ENCODE measurements at places on chromosomes 2 and 18.

GRCh38 chr2:23377771-23378170 lies 7.2 kb upstream of the KLHL29 start:
- no peak overlapping the region for H3K4me3 ChIP-seq
- no peak for DNase-seq
- H3K27ac ChIP-seq, result no peak overlapping the region

GRCh38 chr2:27885234-27885633 lies 5.0 kb downstream of the RBKS start:
- H3K27me3 ChIP-seq, result no peaks in the 10 kb centered on the region
- peaks cover 23% of the 10 kb centered on the region for H3K4me1 ChIP-seq
- no peak for DNase-seq
- H3K4me3 ChIP-seq, result no peak overlapping the region
- no peak overlapping the region for H3K27ac ChIP-seq

DNA sequence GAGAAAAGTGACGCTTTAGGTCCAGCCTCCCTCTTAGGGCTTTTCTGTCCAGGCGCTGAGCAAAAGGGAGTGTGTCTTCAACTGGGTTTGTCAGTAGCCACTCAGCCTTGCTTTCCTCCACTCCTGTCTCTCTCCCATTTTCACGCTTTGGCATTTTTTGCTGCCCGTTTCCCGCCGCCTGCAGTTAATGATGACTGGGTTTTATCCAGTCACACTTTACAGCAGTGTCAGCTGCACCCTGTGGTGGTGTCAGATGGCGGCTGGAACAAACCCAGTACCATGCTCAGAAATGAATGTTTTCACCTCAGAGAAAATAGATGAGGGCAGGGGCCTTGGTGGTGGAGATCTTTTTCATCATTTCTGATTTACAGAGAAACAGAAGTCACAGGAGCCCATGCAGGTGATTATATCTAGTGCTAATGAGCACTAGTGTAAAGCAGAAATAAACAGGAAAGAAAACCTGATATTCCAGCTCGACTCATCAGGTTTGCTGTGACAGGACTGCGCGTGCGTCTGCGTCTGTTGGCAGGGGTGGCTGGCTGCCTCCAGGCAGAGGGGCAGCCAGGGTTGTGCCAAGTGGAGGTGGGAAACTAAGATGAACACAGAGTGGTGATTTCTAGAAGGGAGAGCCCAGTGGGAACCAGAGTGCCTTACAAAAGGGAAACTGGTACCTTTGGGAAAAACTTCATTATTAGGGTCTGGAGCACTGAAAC lies 139.9 kb downstream of the TANC1 start:
- no peaks in the 10 kb centered on the region for H3K4me1 ChIP-seq
- no peak overlapping the region for H3K4me3 ChIP-seq
- H3K36me3 ChIP-seq, result no peaks in the 10 kb centered on the region
- no peak for DNase-seq
- no peak overlapping the region for H3K27ac ChIP-seq

DNA sequence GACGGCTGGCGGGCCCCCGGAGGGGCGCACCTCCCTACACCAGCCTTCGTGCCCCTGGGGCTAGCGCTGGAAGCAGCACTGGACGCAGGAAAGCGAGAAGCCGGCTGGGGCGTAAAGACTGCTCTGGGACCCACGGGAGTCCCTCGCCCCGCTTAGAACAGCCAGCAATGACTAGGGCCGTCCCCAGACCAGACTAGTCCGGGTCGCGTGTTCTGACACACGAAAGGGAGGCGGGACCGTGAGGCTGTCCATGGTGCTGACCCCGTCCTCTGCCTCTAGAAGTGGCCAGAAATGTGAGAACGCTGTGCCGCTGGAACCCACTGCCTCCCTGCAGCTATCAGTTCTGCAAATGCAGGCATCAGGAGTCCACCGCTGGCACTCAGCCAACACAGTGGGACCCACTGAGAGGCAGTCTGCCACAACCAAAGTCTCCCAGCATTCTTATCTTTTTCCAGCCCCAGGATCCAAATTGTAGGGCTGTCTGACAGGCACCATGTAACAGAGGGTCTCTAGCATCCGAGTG lies at the start of gene UCN:
UCN (minus strand) TSS at position 87 of the 523 bp plus-strand sequence. CDS start 550 bp downstream, outside the sequence.
- DNase-seq, result peak; percentile 84
- peaks cover 38% of the 10 kb centered on the region for H3K27me3 ChIP-seq
- H3K4me3 ChIP-seq, result no peak within 1 kb of the TSS

DNA sequence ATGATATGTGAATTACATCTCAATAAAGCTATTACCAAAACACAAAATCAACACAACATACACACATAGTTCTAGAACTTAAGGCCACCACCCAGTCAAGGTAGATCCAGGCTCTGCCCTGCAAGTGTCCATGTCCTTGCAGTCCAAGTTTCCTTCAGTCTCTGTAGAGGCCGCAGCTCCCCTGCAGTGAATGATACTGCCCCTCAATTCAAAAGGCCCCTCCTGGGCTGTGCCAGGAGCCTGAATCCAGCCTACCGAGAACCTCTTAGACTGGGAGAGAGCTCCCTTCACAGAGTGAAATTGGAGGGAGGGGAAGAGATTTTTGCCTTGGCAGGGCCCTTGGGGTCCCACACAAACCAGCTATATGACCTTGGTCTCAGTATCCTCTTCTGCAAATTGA lies 42.5 kb upstream of the ATP6V1B1 start:
- no peak overlapping the region for H3K27ac ChIP-seq
- no peaks in the 10 kb centered on the region for H3K36me3 ChIP-seq
- peaks cover 99% of the 10 kb centered on the region for H3K27me3 ChIP-seq
- DNase-seq, result peak; percentile 8
- peaks cover 8% of the 10 kb centered on the region for H3K4me1 ChIP-seq
- no peak overlapping the region for H3K4me3 ChIP-seq

DNA sequence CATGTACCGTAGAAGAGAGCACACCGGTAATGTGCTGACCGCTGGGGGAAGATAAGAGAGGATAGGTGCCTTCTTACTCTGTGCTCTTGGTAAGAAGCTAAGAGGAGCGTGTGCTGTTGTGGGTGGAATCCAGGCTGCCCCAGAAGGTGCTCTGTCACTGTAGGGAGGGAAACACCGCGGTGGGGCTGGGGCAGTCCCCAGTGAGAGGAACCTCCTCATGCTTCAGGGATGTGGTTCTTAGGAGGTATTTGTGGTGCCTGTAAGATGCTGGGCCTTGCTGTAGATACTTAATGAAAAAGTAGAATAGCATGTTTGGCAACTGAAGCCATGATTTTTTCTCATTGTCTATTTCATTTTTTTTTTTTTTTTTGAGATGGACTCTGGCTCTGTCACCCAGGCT lies 1.1 kb downstream of the COLEC11 start:
- no peaks in the 10 kb centered on the region for H3K27me3 ChIP-seq
- no peaks in the 10 kb centered on the region for H3K4me1 ChIP-seq
- no peak overlapping the region for H3K4me3 ChIP-seq
- no peaks in the 10 kb centered on the region for H3K36me3 ChIP-seq

- DNase-seq, result no peak
- no peak overlapping the region for H3K27ac ChIP-seq
- no peaks in the 10 kb centered on the region for H3K36me3 ChIP-seq
- H3K27me3 ChIP-seq, result no peaks in the 10 kb centered on the region
- H3K4me3 ChIP-seq, result no peak overlapping the region
- H3K4me1 ChIP-seq, result peaks cover 13% of the 10 kb centered on the region
Observed at GRCh38 chr18:7847357-7848053, 280.4 kb downstream of the PTPRM start.

DNA sequence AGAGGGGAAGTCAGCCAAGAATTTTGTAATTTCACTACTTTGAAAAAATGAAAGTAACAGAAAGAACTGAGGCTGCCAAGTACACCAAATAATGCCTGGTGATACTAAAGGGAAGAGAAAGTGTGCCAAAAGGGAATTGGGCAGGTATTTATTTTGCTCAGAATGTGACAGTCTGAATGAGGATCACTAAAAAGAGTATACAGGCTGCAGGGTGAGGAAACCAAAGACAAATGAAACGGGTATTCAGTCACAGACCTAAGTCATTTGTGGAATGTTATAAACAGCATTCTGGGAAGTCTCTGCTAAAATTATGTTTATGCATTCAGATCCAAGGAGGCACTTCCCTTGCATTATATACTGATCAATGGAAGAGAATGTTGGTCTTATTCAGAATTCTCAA lies 418.6 kb upstream of the SLC39A10 start:
- no peaks in the 10 kb centered on the region for H3K4me1 ChIP-seq
- no peak overlapping the region for H3K4me3 ChIP-seq
- H3K27me3 ChIP-seq, result no peaks in the 10 kb centered on the region
- no peak overlapping the region for H3K27ac ChIP-seq

- H3K27me3 ChIP-seq, result no peaks in the 10 kb centered on the region
- no peaks in the 10 kb centered on the region for H3K36me3 ChIP-seq
- H3K4me3 ChIP-seq, result peak overlapping the region; percentile 92
- no peak for DNase-seq
- peak overlapping the region; percentile 99 for H3K27ac ChIP-seq
Observed at GRCh38 chr18:12883372-12883683, 709 bp downstream of the PTPN2 start.

- peak overlapping the region; percentile 98 for H3K4me3 ChIP-seq
- peak overlapping the region; percentile 99 for H3K27ac ChIP-seq
- H3K4me1 ChIP-seq, result peaks cover 39% of the 10 kb centered on the region
- no peaks in the 10 kb centered on the region for H3K27me3 ChIP-seq
- DNase-seq, result no peak
- H3K36me3 ChIP-seq, result peaks cover 2% of the 10 kb centered on the region
Observed at GRCh38 chr2:32355976-32356680, 695 bp upstream of the BIRC6 start.

GRCh38 chr2:104332731-104333130 lies 521.2 kb upstream of the POU3F3 start:
- no peak overlapping the region for H3K4me3 ChIP-seq
- no peak overlapping the region for H3K27ac ChIP-seq
- no peak for DNase-seq
- peaks cover 4% of the 10 kb centered on the region for H3K4me1 ChIP-seq

DNA sequence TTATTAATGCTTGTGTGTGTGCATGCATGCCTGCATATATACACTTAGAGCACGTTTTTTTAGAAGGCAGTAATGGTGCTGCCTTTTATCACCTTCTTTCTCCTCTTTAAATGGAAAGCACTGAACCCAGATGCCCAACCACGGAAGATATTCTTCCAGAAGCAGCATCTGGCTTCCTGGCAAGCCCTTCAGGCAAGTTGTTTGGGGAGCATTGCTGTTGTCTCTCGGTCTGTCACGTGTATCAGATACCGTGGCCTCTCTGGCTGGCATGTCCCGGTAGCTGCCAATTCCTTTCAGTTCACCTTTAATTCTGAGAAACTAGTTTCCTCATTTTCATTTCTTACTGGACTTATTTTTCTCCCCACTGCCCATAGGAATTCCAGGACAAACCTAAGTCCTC lies 587.8 kb downstream of the ARHGAP15 start:
- no peaks in the 10 kb centered on the region for H3K27me3 ChIP-seq
- H3K27ac ChIP-seq, result peak overlapping the region; percentile 35
- H3K4me1 ChIP-seq, result peaks cover 35% of the 10 kb centered on the region

DNA sequence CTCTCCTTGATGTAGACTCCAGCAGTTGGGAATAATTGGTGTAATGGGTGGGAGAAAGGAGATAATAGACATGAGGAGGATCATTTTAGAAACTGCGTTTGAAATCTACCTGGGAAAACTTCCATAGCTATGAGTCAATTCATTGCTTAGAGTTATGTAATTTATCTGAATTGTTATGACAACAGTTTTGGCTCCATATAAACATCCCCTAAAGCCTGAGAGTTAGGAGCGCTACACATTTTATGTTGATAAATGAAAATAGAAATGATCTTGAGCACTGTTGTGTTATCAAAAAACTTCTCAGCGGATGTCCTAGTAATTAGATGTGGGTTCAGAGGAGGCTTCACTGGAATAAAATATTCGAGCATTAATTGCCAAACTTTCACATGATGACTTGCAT lies 573.4 kb downstream of the TSN start:
- H3K4me3 ChIP-seq, result no peak overlapping the region
- no peaks in the 10 kb centered on the region for H3K4me1 ChIP-seq
- no peaks in the 10 kb centered on the region for H3K36me3 ChIP-seq
- no peak overlapping the region for H3K27ac ChIP-seq
- DNase-seq, result no peak

DNA sequence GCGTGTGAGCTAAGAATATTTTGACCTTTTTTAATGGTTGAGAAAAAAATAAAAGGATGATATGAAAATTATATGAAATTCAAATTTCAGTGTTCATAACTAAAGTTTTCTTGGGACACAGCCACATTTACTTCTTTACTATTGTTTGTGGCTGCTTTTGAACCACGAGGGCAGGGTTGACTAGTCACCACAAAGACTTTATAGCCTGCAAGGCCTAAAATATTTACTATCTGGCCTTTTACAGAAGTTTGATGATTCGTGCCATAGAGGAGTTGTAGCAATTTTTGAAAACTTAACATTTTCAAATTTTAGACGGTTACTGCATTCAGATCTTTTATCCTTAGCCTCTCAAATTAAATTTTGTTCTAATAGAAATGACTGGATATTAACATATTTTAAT lies 69.9 kb downstream of the LIMS1 start:
- no peak for DNase-seq

DNA sequence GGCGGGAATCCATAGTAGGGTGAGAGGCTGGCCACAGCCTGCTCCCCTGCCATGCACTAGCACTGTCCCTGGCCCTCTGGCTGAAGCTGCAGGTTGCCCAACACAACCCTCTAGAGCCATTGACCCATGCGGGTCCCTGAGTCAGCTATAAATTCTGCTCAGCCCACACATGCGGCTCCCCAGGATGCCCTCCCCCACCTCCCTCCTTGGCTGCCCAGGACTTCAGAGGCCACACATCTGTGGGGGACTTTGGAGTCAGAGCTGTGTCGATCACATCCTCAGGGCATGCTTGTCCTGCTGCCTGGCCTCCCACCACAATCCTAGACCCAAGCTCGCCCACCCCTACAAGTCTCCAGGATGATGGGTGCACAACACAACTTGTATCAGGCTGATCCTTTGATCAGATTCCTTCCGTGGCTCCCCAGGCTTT lies 97.0 kb downstream of the TFCP2L1 start:
- no peak overlapping the region for H3K4me3 ChIP-seq
- H3K27ac ChIP-seq, result no peak overlapping the region
- no peaks in the 10 kb centered on the region for H3K27me3 ChIP-seq
- peak; percentile 16 for DNase-seq
- H3K36me3 ChIP-seq, result no peaks in the 10 kb centered on the region
- no peaks in the 10 kb centered on the region for H3K4me1 ChIP-seq

- no peaks in the 10 kb centered on the region for H3K36me3 ChIP-seq
- H3K4me1 ChIP-seq, result no peaks in the 10 kb centered on the region
- no peak for DNase-seq
- H3K27ac ChIP-seq, result no peak overlapping the region
- no peak overlapping the region for H3K4me3 ChIP-seq
- no peaks in the 10 kb centered on the region for H3K27me3 ChIP-seq
Observed at GRCh38 chr2:54100772-54101171, 14.6 kb upstream of the ACYP2 start.

Measured in stomach (tissue), 19 donors.